ENCODE measurements at places on chromosomes 6 and 20.

GRCh38 chr20:64106981-64107735 lies at the start of gene NPBWR2:
NPBWR2 (minus strand) TSS chr20:64107565; CDS start chr20:64106831, 734 bp downstream.
- peak within 1 kb of the TSS; percentile 85 for H3K27ac ChIP-seq
- peak; percentile 23 for DNase-seq
- peaks cover 16% of the 10 kb centered on the region for H3K27me3 ChIP-seq
- H3K4me1 ChIP-seq: peaks cover 8% of the 10 kb centered on the region

GRCh38 chr6:158353883-158354877 lies 41.9 kb downstream of the TULP4 start:
- peaks cover 13% of the 10 kb centered on the region for H3K36me3 ChIP-seq
- DNase-seq: no peak
- H3K4me3 ChIP-seq: no peak overlapping the region
- peaks cover 3% of the 10 kb centered on the region for H3K27me3 ChIP-seq

DNA sequence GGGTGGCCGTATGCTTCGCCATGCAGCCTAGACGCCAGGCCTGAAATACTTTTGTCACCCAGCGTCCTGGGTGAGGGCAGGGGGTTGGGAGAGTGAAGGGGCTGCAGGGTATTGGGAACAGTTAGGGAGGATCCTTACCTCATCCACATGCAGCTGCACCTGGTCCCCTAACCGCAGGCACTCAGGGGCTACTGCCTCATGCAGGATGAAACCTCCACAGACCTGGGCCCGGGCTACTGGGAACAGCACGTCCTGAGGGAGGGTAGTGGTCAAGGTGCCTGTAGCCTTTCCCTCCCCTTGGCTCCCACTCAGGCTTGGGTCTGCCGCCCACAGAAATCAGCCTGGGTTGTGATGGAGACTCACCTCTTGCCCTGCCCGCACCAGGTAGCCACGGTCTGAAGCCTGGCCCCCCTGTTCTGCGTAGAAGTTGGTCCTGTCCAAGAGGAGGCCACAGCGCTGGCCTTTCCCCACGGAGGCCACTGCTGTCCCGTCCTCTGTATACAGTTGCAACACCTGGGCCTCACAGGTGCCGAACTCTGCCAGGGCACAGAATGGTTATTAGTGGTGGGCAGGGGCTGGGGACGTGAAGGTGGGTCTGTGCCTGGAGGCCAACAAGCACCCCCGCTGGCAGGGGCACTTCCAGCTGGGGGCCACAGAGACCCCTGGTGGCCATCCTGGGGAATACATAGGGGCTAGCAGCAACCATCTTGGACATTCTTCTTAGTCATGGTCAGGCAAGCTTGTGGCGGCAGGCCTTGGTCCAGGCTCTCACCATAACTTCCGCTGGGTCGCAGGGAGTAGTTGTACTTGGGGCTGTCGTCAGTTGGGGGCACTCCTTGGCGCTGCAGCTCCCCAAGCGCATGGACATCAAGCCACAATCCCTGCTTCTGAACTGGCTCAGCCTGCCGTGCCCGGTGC lies 8.6 kb downstream of the AARS2 start:
- no peaks in the 10 kb centered on the region for H3K27me3 ChIP-seq
- H3K36me3 ChIP-seq: peaks cover 69% of the 10 kb centered on the region
- H3K27ac ChIP-seq: no peak overlapping the region

- DNase-seq: no peak
- H3K36me3 ChIP-seq: no peaks in the 10 kb centered on the region
- peaks cover 90% of the 10 kb centered on the region for H3K4me1 ChIP-seq
- H3K27me3 ChIP-seq: no peaks in the 10 kb centered on the region
- no peak overlapping the region for H3K27ac ChIP-seq
These were observed 139.7 kb downstream of the JARID2 start for GRCh38 chr6:15385521-15385920.

DNA sequence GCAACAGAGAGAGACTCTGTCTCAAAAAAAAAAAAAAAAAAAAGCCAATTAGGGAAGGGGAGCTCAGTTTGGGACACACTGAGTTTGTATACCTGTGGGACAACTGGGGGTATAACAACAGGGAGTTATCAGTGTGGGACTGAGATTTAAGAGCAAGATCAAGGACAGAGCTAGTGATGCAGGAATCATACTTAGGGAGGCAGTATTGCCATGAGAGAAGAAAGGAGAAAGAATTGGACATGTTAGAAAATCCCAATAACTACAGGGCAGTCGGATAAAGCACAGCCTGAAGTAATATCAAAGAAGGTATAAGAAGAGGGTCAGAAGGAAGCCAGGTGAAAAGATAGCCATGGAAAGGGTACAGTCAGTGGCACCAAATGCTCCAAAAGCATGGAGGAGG lies 121.2 kb downstream of the PTPRT start:
- H3K36me3 ChIP-seq: peaks cover 13% of the 10 kb centered on the region
- no peak overlapping the region for H3K27ac ChIP-seq
- H3K4me3 ChIP-seq: no peak overlapping the region
- peaks cover 4% of the 10 kb centered on the region for H3K27me3 ChIP-seq

GRCh38 chr6:136208783-136209182 lies 41.3 kb downstream of the MTFR2 start:
- no peak overlapping the region for H3K4me3 ChIP-seq
- DNase-seq: no peak
- H3K4me1 ChIP-seq: no peaks in the 10 kb centered on the region
- H3K27me3 ChIP-seq: no peaks in the 10 kb centered on the region
- no peaks in the 10 kb centered on the region for H3K36me3 ChIP-seq
- H3K27ac ChIP-seq: no peak overlapping the region

- H3K36me3 ChIP-seq: no peaks in the 10 kb centered on the region
- DNase-seq: no peak
- no peak overlapping the region for H3K27ac ChIP-seq
- no peak overlapping the region for H3K4me3 ChIP-seq
- peaks cover 19% of the 10 kb centered on the region for H3K27me3 ChIP-seq
- peaks cover 44% of the 10 kb centered on the region for H3K4me1 ChIP-seq
These were observed 52.1 kb downstream of the PLAGL1 start for GRCh38 chr6:143955971-143956370.

GRCh38 chr6:82971877-82972460 lies 93.7 kb downstream of the UBE3D start:
- no peak for DNase-seq
- no peaks in the 10 kb centered on the region for H3K27me3 ChIP-seq
- no peaks in the 10 kb centered on the region for H3K4me1 ChIP-seq
- no peaks in the 10 kb centered on the region for H3K36me3 ChIP-seq

- H3K36me3 ChIP-seq: peaks cover 13% of the 10 kb centered on the region
- peak overlapping the region; percentile 99 for H3K27ac ChIP-seq
- no peak for DNase-seq
- H3K4me1 ChIP-seq: peaks cover 29% of the 10 kb centered on the region
These were observed 71.5 kb downstream of the HFE start for GRCh38 chr6:26158581-26159356.

GRCh38 chr6:90098001-90098531 lies 198.6 kb downstream of the BACH2 start:
- no peaks in the 10 kb centered on the region for H3K27me3 ChIP-seq
- H3K36me3 ChIP-seq: no peaks in the 10 kb centered on the region
- H3K4me1 ChIP-seq: no peaks in the 10 kb centered on the region
- DNase-seq: no peak

DNA sequence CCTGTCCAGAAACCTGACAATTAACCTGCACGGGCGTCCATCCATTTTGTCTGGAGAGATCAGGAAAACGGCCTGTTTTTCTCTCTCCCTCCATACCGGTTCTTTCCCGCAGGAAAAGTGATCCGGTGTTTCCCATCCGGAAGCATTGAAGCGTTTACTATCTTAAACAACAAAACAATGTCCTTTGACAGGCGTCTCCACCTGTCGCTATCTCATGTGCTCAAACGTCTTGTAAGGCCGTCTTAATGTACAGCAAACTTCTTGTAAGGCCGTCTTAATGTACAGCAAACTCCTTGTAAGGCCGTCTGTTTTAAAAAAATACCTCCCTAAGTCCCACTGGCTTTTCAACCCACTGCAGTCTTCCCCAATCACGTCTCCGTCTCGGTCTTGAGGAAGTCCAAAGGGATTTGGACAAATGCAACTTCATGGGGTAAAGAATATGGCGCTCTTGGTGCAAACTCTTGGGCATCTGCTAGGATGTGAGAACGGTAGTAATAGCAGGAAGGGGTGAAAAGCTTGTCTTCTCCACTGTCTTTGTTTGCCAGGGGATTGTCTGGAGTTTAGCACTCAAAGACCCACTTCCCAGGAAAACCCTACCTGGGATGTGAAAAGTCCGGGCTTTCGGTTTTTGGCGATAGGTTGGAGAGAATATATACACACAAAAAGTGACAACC lies 29.9 kb upstream of the TRIM27 start:
- peaks cover 10% of the 10 kb centered on the region for H3K36me3 ChIP-seq
- peaks cover 23% of the 10 kb centered on the region for H3K27me3 ChIP-seq
- DNase-seq: no peak
- peak overlapping the region; percentile 98 for H3K4me3 ChIP-seq
- H3K27ac ChIP-seq: no peak overlapping the region

- H3K27ac ChIP-seq: no peak overlapping the region
- H3K4me3 ChIP-seq: no peak overlapping the region
- no peak for DNase-seq
- H3K36me3 ChIP-seq: no peaks in the 10 kb centered on the region
These were observed 78.3 kb upstream of the CHD6 start for GRCh38 chr20:41696428-41696827.

GRCh38 chr6:165119231-165120020 lies 190.0 kb downstream of the C6orf118 start:
- no peak for DNase-seq
- no peaks in the 10 kb centered on the region for H3K27me3 ChIP-seq
- no peak overlapping the region for H3K4me3 ChIP-seq
- H3K4me1 ChIP-seq: peaks cover 20% of the 10 kb centered on the region
- peaks cover 6% of the 10 kb centered on the region for H3K36me3 ChIP-seq
- no peak overlapping the region for H3K27ac ChIP-seq

DNA sequence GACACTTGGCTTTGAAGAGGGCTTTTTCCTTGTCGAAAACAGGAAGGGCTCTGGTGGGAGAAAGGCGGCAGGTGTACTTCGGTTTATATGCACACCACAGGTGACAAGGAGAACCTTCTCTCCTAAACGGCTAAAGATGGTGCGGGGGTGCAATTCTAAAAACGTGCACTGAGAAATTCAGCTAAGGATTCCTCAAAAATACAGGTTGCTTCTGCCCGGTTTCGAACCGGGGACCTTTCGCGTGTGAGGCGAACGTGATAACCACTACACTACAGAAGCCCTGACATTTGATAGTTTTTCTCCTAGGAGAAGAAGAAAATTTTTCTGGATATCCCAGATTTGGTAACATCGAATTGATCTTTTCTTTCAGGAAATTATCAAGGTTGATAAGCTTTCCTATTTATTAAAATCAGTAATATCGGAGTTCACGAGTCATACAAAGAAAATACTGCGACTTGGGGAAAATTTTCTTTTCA lies 32.0 kb downstream of the POM121L2 start:
- H3K36me3 ChIP-seq: no peaks in the 10 kb centered on the region
- H3K4me3 ChIP-seq: peak overlapping the region; percentile 93
- H3K27ac ChIP-seq: no peak overlapping the region
- peaks cover 7% of the 10 kb centered on the region for H3K4me1 ChIP-seq
- peaks cover 52% of the 10 kb centered on the region for H3K27me3 ChIP-seq
- DNase-seq: peak; percentile 67

DNA sequence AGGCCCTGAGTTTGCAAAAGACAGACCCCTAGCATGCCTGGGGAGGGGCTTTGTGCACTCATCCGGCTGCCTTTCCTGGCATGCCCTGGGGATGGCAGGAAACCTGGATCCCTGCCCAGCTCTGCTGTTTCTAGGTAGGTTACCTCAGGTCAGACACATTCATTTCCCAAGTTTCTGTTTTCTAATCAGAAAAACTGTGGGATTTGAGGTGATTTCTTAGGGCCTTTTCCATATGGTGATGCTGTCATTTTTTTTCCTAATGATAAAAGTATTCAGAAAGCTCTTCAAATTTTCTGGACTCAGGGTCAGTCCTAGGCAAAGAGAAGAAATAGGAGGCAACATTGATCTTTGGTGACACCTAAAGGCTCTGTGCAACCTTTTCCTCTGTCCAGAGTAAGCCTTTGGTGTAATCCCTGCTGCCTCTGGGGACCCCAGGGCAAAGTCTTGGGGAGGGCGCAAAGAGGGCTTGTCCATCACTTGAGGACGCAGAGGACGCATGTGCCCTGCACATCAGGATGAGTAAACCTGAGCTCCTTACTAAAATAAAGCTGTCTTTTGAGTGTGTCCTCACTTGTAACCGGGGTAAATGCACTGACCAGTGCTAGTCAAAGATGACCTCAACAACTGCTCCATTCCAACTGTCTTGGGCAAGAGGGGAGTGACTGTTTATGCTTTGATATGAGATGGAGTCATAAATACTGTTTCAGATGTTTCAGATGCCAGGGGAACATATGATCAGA lies 13.5 kb upstream of the TRAM2 start:
- peaks cover 17% of the 10 kb centered on the region for H3K4me1 ChIP-seq
- H3K36me3 ChIP-seq: no peaks in the 10 kb centered on the region
- no peak overlapping the region for H3K4me3 ChIP-seq
- no peak for DNase-seq
- no peaks in the 10 kb centered on the region for H3K27me3 ChIP-seq
- H3K27ac ChIP-seq: no peak overlapping the region

DNA sequence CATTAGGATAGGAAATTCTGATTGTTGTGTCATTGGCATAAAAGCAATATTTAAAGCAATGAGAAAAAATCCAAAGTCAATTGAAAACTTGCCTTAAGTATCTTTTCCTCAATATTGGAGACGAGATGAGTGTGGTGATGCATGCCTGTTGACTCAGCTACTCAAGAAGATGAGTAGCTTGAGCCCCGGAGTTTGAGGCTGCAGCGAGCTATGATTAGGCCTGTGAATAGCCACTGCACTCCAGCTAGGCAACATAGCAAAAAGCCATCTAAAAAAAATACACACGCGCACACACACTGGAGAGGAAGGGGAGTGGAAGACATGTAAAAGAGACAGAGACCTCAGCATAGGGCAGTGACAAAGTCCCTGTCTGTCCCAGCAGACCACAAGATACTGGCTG lies 9.7 kb upstream of the MARCKS start:
- H3K27me3 ChIP-seq: peaks cover 12% of the 10 kb centered on the region
- no peak overlapping the region for H3K27ac ChIP-seq
- H3K4me3 ChIP-seq: no peak overlapping the region
- H3K36me3 ChIP-seq: no peaks in the 10 kb centered on the region

- DNase-seq: no peak
- H3K4me1 ChIP-seq: peaks cover 47% of the 10 kb centered on the region
- H3K27me3 ChIP-seq: no peaks in the 10 kb centered on the region
- H3K27ac ChIP-seq: peak overlapping the region; percentile 95
- no peaks in the 10 kb centered on the region for H3K36me3 ChIP-seq
These were observed 71.7 kb downstream of the ATP9A start for GRCh38 chr20:51696304-51697071.
